Naive thymus-derived CD4-positive, alpha-beta T cell (primary cell): ENCODE measurements at places on chromosomes 6 and 20.

GRCh38 chr20:61134296-61135030, 117.6 kb upstream of the CDH4 start:
- no peak for DNase-seq
- no peaks in the 10 kb centered on the region for H3K4me1 ChIP-seq
- no peaks in the 10 kb centered on the region for H3K27me3 ChIP-seq

DNA sequence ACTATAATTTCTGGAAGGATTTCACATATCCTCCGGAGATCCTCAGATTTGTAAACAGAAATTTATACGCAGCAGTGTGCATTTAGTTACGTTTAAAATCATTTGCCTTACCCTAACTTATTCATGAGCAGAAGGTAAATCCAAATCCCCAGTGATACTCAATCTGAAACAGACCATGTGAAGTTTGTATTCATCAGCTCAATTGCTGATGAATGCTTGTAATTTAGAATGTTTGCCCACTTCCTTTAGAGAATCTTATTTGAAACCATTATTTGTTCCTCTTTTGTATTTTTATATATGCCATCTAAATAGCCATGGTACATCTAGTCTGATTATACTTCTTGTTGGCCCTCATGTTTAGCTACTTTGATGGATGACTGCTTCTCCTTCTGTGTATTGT, 15.4 kb downstream of the TAAR1 start:
- peaks cover 4% of the 10 kb centered on the region for H3K4me1 ChIP-seq
- no peaks in the 10 kb centered on the region for H3K27me3 ChIP-seq
- no peak for DNase-seq
- H3K4me3 ChIP-seq, result no peak overlapping the region

- no peaks in the 10 kb centered on the region for H3K4me1 ChIP-seq
- no peak overlapping the region for H3K4me3 ChIP-seq
- no peaks in the 10 kb centered on the region for H3K36me3 ChIP-seq
- no peaks in the 10 kb centered on the region for H3K27me3 ChIP-seq
These were observed 197.6 kb upstream of the PMEPA1 start for GRCh38 chr20:57907131-57908000.

- peaks cover 37% of the 10 kb centered on the region for H3K4me1 ChIP-seq
- H3K27ac ChIP-seq, result peak overlapping the region; percentile 90
- DNase-seq, result no peak
- no peaks in the 10 kb centered on the region for H3K27me3 ChIP-seq
- no peaks in the 10 kb centered on the region for H3K36me3 ChIP-seq
- H3K4me3 ChIP-seq, result no peak overlapping the region
These were observed 31.5 kb downstream of the PDE7B start for GRCh38 chr6:135883045-135883444.

- DNase-seq, result no peak
- H3K27me3 ChIP-seq, result no peaks in the 10 kb centered on the region
- no peak overlapping the region for H3K4me3 ChIP-seq
- H3K27ac ChIP-seq, result no peak overlapping the region
- H3K4me1 ChIP-seq, result no peaks in the 10 kb centered on the region
These were observed 113.9 kb downstream of the HIVEP1 start for GRCh38 chr6:12126051-12126450.

GRCh38 chr20:49320460-49320859, 42.6 kb upstream of the ZNFX1 start:
- peaks cover 7% of the 10 kb centered on the region for H3K27me3 ChIP-seq
- peaks cover 12% of the 10 kb centered on the region for H3K4me1 ChIP-seq
- no peak for DNase-seq

- no peaks in the 10 kb centered on the region for H3K4me1 ChIP-seq
- H3K36me3 ChIP-seq, result no peaks in the 10 kb centered on the region
- H3K27me3 ChIP-seq, result no peaks in the 10 kb centered on the region
- no peak for DNase-seq
- no peak overlapping the region for H3K4me3 ChIP-seq
These were observed 591.4 kb downstream of the RNF144B start for GRCh38 chr6:18978337-18979128.

DNA sequence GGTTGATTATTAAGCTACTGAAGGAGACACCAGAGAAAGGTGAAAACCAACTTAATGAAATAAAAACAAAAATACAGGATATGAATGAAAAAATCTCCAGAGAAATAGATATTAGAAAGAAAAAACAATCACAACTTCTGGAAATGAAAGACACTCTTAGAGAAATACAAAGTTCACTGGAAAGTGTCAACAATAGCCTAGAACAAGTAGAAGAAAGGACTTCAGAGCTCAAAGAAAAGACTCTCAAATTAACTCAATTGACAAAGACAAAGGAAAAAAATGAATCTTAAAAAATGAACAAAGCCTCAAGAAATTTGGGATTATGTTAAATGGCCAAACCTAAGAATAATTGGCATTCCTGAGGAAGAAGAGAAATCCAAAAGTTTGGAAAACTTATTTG, 10.3 kb upstream of the MCM9 start:
- no peaks in the 10 kb centered on the region for H3K4me1 ChIP-seq
- H3K27me3 ChIP-seq, result no peaks in the 10 kb centered on the region
- H3K27ac ChIP-seq, result no peak overlapping the region
- no peak for DNase-seq

GRCh38 chr20:24166123-24166381, 177.5 kb upstream of the GGTLC1 start:
- no peaks in the 10 kb centered on the region for H3K4me1 ChIP-seq
- H3K36me3 ChIP-seq, result no peaks in the 10 kb centered on the region
- no peak overlapping the region for H3K4me3 ChIP-seq
- H3K27me3 ChIP-seq, result no peaks in the 10 kb centered on the region
- H3K27ac ChIP-seq, result no peak overlapping the region

DNA sequence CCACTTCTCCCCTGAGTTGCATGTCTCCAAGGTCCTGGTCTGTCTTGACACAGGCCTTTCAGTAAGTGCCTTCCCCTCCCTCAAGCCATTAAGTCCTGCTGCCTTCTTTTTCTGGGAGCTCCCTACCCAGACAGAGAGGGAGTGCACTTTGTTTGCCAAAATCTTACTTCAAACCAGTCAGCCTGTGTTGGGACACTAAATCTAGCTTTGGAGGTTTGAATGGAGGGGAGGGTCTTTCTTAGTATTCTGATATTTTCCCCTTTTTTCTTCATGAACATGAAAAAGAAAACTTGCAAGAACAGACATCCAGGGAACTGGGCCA, 170.7 kb upstream of the PMEPA1 start:
- DNase-seq, result no peak
- no peak overlapping the region for H3K4me3 ChIP-seq
- no peaks in the 10 kb centered on the region for H3K4me1 ChIP-seq
- no peak overlapping the region for H3K27ac ChIP-seq
- no peaks in the 10 kb centered on the region for H3K36me3 ChIP-seq

- H3K27ac ChIP-seq, result no peak overlapping the region
- H3K4me3 ChIP-seq, result no peak overlapping the region
- H3K36me3 ChIP-seq, result no peaks in the 10 kb centered on the region
- H3K27me3 ChIP-seq, result no peaks in the 10 kb centered on the region
- H3K4me1 ChIP-seq, result no peaks in the 10 kb centered on the region
These were observed 59.6 kb downstream of the RWDD2A start for GRCh38 chr6:83252719-83253118.

GRCh38 chr20:43514648-43514999, 7.1 kb downstream of the L3MBTL1 start:
- H3K4me1 ChIP-seq, result peaks cover 7% of the 10 kb centered on the region
- H3K36me3 ChIP-seq, result no peaks in the 10 kb centered on the region
- H3K4me3 ChIP-seq, result peak overlapping the region; percentile 70
- H3K27ac ChIP-seq, result peak overlapping the region; percentile 58

GRCh38 chr20:44079291-44079690, 107.7 kb downstream of the JPH2 start:
- no peaks in the 10 kb centered on the region for H3K36me3 ChIP-seq
- no peak overlapping the region for H3K4me3 ChIP-seq
- H3K4me1 ChIP-seq, result peaks cover 29% of the 10 kb centered on the region
- no peak for DNase-seq

- no peaks in the 10 kb centered on the region for H3K36me3 ChIP-seq
- H3K4me1 ChIP-seq, result peaks cover 42% of the 10 kb centered on the region
- H3K27ac ChIP-seq, result no peak overlapping the region
- DNase-seq, result no peak
- no peak overlapping the region for H3K4me3 ChIP-seq
- no peaks in the 10 kb centered on the region for H3K27me3 ChIP-seq
These were observed 196.3 kb downstream of the BCAS1 start for GRCh38 chr20:53874104-53874503.

DNA sequence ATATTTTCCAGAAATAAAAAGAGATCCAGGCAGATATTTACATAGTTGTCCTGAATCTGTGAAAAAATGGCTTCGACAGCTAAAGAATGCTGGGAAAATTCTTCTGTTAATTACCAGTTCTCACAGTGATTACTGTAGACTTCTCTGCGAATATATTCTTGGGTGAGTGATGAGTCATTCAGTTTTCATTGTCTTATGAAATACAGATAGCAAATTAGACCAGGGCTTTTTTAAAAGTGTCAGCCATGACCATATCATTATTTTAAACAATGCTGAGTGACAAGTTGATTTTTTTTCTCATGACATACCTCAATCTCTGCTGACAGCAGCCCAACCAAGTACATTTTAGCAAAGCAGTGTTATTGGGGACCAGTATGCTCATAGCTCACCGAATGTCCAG, 32.8 kb downstream of the TSPYL4 start:
- DNase-seq, result no peak
- H3K4me1 ChIP-seq, result no peaks in the 10 kb centered on the region
- H3K27me3 ChIP-seq, result no peaks in the 10 kb centered on the region
- H3K4me3 ChIP-seq, result no peak overlapping the region
- no peak overlapping the region for H3K27ac ChIP-seq

- H3K4me1 ChIP-seq, result no peaks in the 10 kb centered on the region
- H3K27me3 ChIP-seq, result no peaks in the 10 kb centered on the region
- H3K27ac ChIP-seq, result no peak overlapping the region
These were observed 104.9 kb upstream of the SLC22A23 start for GRCh38 chr6:3561725-3562124.

DNA sequence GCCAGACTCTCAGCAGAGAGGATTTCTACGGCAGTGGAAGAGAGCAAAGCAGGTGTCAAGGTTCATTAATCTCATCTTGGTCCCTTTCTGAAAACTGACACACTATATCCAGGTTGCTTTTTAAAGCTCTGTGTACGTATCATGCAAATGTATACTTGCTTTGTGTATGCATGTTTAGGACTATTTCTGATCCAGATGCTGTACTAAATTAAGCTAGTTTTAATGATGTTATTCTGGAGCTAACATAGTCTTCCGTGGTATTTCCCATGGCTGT, 59.2 kb upstream of the SNX9 start:
- H3K27ac ChIP-seq, result peak overlapping the region; percentile 56
- no peak for DNase-seq
- H3K4me3 ChIP-seq, result peak overlapping the region; percentile 33
- peaks cover 62% of the 10 kb centered on the region for H3K4me1 ChIP-seq

- DNase-seq, result no peak
- no peaks in the 10 kb centered on the region for H3K36me3 ChIP-seq
- no peak overlapping the region for H3K4me3 ChIP-seq
- H3K27ac ChIP-seq, result no peak overlapping the region
These were observed 16.7 kb upstream of the CDK5RAP1 start for GRCh38 chr20:33418033-33418432.

- H3K27me3 ChIP-seq, result no peaks in the 10 kb centered on the region
- H3K36me3 ChIP-seq, result no peaks in the 10 kb centered on the region
- no peak for DNase-seq
- peaks cover 4% of the 10 kb centered on the region for H3K4me1 ChIP-seq
These were observed 1.2 kb downstream of the SLC17A3 start for GRCh38 chr6:25872814-25873213.

DNA sequence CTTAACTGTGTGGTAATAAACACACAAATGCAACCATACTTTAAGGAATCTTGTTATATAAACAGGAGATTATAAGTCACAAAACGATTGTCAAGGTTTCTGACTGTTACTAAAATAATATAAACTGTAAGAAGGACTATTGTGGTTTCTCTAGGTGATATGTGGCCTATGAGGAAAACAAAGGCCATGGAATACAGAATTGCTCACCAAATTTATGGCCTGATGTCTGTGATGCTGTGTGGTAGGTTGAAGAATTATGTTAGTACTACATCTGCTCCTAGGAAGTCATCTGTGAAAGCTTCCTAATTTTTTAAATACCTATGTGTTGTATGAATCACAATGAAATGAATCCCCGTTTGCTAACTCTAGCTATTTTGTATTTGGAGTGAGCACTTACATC, 875.4 kb upstream of the MAP3K7 start:
- no peaks in the 10 kb centered on the region for H3K27me3 ChIP-seq
- H3K36me3 ChIP-seq, result no peaks in the 10 kb centered on the region
- no peak overlapping the region for H3K4me3 ChIP-seq

- H3K4me3 ChIP-seq, result no peak overlapping the region
- no peaks in the 10 kb centered on the region for H3K27me3 ChIP-seq
These were observed 6.9 kb downstream of the PTK7 start for GRCh38 chr6:43082806-43083655.

DNA sequence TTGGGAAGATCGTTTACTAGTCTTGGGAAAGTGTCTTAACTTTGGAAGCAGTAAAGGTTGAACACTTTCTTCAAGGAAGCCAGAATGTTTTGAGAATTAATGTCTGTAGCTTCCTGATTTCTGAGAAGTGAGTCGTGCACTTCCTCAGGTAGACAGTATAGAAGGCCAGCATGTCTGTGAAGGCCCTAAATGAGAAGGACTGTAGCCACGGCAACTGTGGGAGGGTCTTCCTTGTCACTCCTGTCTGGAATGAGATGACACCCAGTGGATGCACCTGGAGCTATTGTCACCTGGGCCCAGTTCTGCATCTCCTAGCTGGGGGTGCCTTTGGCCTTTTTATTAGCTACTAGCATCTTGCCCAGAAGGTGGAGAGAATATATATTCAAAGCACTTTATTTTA, 8.8 kb downstream of the STX16 start:
- H3K4me1 ChIP-seq, result peaks cover 63% of the 10 kb centered on the region
- no peak for DNase-seq
- H3K4me3 ChIP-seq, result peak overlapping the region; percentile 2
- H3K36me3 ChIP-seq, result no peaks in the 10 kb centered on the region
- H3K27me3 ChIP-seq, result no peaks in the 10 kb centered on the region
- H3K27ac ChIP-seq, result peak overlapping the region; percentile 93

- no peaks in the 10 kb centered on the region for H3K4me1 ChIP-seq
- no peak for DNase-seq
- H3K27me3 ChIP-seq, result no peaks in the 10 kb centered on the region
- no peaks in the 10 kb centered on the region for H3K36me3 ChIP-seq
- H3K4me3 ChIP-seq, result no peak overlapping the region
These were observed 139.5 kb upstream of the CDH4 start for GRCh38 chr20:61112515-61112914.

GRCh38 chr20:41030061-41030460, 1.4 kb downstream of the TOP1 start:
- peaks cover 44% of the 10 kb centered on the region for H3K4me1 ChIP-seq
- no peaks in the 10 kb centered on the region for H3K27me3 ChIP-seq
- no peaks in the 10 kb centered on the region for H3K36me3 ChIP-seq
- peak overlapping the region; percentile 99 for H3K27ac ChIP-seq
- H3K4me3 ChIP-seq, result peak overlapping the region; percentile 58
- DNase-seq, result no peak

- H3K4me1 ChIP-seq, result no peaks in the 10 kb centered on the region
- H3K36me3 ChIP-seq, result no peaks in the 10 kb centered on the region
- DNase-seq, result no peak
- no peak overlapping the region for H3K27ac ChIP-seq
- no peak overlapping the region for H3K4me3 ChIP-seq
These were observed 223.2 kb downstream of the ERMARD start for GRCh38 chr6:169974663-169975062.

GRCh38 chr20:54343099-54343498, 132.3 kb upstream of the DOK5 start:
- H3K4me3 ChIP-seq, result no peak overlapping the region
- H3K27ac ChIP-seq, result no peak overlapping the region
- H3K36me3 ChIP-seq, result no peaks in the 10 kb centered on the region
- no peak for DNase-seq
- H3K4me1 ChIP-seq, result no peaks in the 10 kb centered on the region
